ENCODE measurements at places on chromosomes 11 and 22. TPM values are rescaled to one million over a fixed set of nuclear protein-coding genes. Genes with fewer than 3 reads are reported as not detected.

DNA sequence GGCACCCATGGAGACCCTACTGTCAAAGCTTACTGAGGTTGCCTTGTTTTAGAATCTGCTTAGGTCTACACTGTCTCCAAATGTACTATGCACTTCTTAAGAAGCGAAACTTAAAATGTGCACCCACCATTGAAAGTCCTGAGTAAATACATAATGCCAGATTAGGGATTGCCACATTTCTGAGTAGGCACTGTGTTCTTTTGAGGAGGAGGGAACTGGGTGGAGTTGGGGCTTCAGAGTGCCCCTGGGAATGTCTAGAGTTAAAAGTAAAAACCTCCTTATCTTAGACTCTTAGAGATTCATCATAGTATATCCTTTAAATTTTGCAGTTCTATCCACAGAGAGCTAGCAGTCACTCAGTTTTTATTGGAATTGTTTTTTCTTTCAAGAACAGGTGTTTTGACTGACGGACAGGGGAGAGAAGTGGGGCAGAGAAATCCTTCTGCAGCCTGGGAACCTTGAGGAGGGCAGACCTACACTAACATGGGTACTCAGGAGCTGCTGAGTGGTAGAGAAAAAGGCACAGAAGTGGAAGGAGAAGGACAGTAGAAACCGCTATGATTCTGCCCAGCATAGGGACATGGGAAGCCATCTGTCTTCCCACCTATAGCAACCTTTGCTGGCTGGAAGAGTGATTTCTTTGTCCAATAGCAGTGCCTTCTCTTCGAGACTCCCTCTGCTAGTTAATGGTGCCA lies 33.4 kb upstream of the MICAL2 start:
- no peak for ATAC-seq

- peak; percentile 83 for ATAC-seq
These were observed 24.0 kb upstream of the SMIM38 start for GRCh38 chr11:69131644-69132300.

Gene AHNAK
- total RNA-seq, result 931 TPM

Gene CSTPP1
- 12.6 TPM for total RNA-seq

Gene OR56B1
- total RNA-seq, result not detected

Gene IGSF22
- total RNA-seq, result not detected

Gene OR5B21
- total RNA-seq, result not detected
